Naive thymus-derived CD8-positive, alpha-beta T cell (primary cell): ENCODE measurements at places on chromosomes 11 and 22. TPM values are rescaled to one million over a fixed set of nuclear protein-coding genes. Genes with fewer than 3 reads are reported as not detected.

DNA sequence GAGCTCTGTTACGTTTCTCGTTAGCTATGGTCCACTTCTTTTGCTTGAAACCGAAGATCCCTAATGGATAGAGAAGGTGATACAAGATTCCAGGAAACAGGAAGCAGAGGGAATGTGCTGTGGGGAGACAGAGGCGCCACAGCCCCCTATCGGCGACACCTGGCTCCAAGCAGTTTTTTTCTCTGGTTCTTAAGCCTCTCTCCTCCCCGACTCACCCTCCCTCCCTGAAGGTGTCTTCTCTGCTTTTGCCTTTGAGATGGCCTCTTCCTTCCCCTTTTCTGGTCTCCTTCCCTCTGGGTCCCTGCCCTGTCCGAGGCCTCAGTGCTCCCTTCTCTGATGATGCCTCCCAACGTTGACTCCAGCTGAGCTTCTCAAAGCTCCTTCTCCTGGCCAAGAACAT is 14.2 kb upstream of the APOBEC3A start:
- DNase-seq: no peak

- DNase-seq: no peak
These were observed 5.9 kb downstream of the RHOG start for GRCh38 chr11:3834664-3835461.

The CDPF1 gene
- total RNA-seq: 12.3 TPM

DNA sequence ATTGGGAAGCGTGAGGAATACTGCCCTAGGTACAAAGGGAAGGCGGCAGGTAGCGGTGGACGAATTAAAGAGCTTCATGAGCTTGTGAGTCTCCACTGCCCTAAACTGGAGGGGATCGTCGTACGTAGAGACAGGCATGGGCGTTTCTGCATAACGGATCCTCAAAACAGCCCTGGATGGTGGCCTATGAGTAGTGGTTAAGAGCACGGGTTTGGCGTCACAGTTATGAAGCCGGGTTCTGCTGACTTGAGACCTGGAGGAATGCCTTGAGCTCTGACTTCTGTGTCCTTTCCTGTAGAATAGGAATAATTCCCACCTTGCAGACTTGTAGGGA is 335 bp downstream of the TMEM138 start:
- no peak for DNase-seq

The EFCAB6 gene
- total RNA-seq: 0.58 TPM

The CERK gene
- total RNA-seq: 175 TPM

- DNase-seq: no peak
These were observed 1.5 kb upstream of the PLEKHA7 start for GRCh38 chr11:17015627-17016126.

- no peak for DNase-seq
These were observed 148.8 kb downstream of the HIPK3 start for GRCh38 chr11:33405834-33406602.

The PATE4 gene
- not detected for total RNA-seq

DNA sequence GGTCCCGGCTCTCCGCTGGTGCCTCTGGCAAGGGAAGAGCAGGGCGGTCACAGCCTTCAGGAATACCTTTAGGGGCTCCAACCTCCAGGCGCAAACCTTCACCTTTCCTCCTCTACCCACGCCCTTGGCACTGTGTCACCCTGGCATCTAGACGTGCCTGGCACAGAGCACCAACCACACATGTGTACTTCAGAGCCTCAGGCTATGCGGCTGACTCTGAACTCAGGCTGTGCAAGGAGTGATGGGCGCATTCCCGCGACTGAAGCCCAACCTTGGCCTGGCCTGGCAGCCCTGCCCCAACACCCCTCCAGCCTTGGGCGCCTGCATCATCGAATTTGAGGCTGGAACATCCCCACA is 11.4 kb downstream of the SCARF2 start:
- no peak for DNase-seq
